Right renal cortex interstitium (tissue), 3 donors: ENCODE measurements at places on chromosomes 12 and 14.

GRCh38 chr12:18284386-18284785, 23.1 kb downstream of the PIK3C2G start:
- DNase-seq, result no peak

DNA sequence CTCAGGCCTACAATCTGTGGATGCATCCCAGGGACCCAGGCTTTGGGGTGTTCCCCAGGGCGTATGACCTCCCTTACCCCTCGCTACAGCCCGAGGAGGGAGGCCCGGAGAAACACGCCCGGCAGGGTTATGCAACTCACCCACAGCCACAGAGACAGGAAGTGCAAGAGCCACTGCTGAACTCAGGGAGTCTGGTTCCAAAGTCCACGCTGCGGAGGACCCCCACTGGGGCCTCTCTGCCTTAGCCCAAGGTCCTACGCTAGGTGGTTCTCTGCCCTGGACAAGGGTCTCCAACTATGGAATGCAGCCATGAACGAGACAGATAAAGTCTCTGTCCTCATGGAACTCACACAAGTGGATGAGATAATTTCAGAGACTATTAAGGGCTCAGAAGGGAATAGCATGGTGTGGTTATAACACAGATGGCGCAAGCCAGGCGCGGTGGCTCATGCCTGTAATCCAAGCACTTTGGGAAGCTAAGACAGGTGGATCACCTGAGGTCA, 11.3 kb downstream of the SCARB1 start:
- no peak for DNase-seq

DNA sequence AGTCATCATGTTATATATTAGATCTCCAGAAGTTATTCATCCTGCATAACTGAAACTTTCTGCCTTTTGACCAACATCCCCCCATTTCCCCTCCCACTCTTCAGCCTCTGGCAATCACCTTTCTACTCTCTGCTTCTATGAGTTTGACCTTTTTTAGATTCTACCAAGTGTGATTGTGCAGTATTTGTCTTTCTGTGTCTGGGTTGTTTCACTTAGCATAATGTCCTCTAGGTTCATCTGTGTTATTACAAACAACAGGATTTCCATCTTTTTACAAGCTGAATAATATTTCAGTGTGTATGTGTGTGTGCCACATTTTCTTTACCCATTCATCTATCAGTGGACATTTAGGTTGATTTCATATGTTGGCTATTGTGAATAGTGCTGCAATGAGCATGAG, 11.2 kb upstream of the WSCD2 start:
- no peak for DNase-seq

DNA sequence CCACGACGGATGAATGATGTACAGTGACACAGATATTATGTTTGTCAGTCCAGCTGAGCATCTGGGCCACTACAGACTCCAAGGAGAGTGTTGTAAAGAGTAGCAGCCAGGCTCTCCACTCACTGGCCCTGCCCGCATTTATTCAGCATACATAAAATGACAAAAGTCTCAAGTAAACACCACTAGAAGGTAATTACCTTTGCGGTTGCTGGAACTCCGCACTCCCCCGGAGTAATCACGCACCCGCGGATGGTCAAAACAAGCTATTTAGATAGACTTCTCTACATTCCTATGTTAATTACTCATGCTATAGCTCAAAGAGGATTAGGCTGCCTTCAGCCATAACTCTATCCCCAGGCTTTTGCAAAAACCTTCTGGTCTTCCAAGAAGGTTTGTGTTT, 18.8 kb upstream of the STRAP start:
- DNase-seq, result no peak

DNA sequence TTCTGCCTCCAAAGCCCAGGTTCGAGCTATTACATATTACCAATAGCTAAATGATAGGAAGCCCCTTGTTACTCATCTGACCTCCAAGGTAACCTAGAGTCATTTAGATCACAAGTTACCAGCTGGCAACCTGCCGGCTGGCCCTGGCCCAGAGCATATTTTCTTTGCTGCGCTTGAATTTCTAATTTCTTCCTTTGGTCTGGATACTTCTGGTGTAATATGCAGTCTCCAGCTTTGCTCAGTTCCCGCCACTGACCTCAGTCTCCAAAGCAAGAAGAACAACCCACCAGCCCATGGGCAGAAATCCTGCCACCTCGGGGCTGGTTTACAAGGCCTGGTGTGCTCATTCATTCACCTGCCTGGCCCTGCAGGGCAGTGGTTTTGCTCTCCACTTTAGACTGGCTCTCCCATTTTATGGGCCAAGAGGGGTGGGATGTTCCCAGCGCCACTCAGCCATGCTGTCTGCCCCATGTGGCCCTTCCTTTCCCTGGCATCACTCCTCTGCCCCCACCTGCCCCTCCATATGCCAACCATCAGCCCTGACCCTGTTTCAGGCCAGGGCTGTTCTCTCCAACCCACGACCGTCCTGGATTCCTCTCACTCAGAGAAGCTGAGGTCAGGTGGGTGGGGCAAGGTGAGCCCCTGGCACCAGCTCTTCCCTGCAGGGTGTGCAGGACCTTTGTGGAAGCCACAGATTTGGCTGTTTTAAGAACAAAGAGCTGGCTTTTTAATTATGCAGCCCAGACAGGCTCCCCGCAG, 76.0 kb downstream of the PRIMA1 start:
- no peak for DNase-seq

DNA sequence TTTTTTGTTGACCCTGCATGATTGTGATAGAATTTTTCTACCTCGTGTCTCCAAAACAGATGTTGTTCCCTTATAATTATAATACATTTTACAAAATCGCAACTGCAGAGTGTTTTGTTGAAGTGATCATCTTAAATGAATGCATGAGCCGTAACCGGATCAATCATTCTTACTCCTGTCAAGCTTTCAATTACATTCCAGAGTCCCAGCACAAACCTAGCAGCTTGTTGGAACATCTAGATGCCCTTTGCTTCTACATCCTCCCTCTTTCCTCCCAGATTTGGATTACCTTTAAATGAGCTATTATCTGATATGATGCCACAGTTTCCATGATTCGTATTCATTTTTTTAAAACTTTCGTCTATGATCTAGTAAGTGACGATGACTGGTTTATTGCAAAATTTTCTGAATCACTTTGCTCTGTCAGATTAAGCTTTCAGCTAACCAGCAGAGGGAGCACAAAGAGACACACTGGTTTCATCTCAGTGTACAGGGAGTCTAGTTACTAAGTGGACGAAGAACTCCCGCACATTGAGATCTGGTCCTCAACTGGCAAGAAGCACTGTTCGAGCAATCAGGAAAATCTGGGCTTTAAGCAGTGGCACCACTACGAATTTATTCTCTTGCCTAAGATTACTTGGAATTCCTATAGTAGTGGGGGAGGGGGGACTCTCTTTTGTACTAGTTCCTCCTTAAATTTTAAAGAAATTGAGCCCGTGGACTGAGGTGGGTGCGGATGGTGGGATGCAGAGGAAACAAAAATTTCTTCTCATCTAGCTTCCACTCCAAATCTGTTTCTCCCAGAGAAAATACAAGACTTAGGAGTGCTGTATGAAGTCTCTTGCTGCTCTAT, 40.9 kb downstream of the TSHR start:
- DNase-seq, result no peak

GRCh38 chr12:9792961-9793617, 32.4 kb upstream of the CD69 start:
- DNase-seq, result no peak

DNA sequence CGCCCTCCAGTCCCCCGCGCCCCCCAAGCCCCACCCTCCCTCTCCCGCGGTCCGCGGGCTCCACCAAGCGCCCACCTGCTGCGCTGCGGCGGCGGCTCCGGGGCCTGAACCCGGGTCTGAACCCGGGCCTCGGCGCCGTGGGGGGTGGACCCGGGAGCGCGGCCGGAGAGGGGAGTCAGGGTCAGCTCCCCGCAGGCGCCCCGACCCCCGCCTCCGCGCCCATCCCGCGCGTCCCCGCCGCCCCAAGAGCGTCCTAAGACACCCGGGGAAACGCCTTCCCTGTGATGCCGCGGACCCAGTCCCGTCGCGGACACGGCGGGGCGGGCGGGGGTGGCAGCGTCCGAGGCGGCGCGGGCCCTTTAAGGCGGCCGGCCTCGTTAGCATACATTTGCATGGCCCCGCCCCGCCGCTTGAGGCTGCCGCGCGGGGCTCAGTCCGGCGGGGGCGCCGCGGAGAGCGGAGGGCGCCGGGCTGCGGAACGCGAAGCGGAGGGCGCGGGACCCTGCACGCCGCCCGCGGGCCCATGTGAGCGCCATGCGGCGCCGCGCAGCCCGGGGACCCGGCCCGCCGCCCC, at the start of gene MMP17:
TSS of gene MMP17 (plus strand) at position 433 of the 574 bp plus-strand sequence. CDS start at position 535, 102 bp downstream.
- DNase-seq, result no peak

DNA sequence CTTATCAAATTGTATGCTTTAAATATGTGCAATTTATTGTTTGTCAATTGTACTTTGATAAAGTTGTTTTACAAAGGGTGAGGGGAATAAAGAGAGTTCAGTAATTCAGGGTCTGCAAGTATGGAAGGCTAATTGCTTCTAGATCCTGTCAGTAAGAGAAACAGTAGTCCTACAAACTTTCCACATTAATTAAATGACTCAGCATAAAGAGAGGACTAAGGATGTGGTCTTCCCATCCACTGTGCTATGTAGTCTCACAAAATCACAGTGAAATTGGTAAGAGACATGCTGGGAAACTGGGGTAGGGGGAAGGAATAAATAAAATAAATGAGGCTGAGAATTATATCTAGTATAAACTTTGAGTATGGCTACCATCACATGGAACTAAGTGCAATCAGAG, 130.2 kb upstream of the PKP2 start:
- no peak for DNase-seq

GRCh38 chr12:64097366-64098105, 124.6 kb downstream of the KICS2 start:
- no peak for DNase-seq

DNA sequence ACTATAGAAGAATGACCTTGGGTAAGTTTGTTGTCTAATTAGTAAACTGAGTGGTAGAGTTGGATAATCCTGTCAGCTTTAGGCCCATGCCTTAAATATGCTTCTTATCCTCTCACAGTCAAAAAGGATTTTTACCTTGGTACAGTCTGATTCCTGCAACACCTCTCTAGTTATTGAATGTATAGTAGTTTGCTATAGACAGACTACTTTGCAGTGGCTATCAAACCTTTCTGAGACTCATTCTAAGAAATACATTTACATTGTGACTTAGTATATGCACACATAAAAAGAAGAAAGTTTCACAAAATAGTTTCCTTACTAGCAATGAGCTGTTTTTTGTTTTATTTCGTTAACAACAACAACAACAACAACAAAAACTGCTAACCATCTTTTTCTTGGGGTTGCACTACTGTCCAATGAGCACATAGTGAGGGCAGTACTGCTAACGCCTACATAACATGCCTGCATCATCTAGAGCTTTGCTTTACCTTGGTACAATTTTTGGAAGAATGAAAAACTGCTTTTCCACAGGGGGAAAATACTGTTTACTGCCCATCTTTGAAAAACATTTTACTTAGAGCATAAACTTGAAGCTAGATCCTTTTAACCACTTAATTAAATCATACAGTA, 28.5 kb downstream of the WNK1 start:
- DNase-seq, result no peak

DNA sequence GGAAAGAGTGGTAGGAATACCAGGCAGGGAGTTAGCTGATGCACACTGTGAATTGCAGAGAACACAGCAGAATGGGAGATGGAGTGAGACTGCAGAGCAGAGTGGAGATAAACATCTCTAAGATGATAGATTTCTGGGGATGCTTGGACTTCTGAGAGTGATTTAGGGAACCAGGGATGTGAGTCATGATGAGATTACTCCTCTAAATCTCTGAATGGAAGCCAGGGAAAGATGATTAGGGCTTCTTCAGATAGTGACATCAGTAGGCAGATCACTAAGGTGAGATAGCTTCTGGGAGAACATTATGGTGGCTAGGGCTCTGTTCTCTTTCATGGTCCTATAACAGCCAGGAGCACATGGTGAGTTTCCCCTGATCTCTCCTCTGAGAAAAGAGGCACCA, 501.5 kb upstream of the USP15 start:
- DNase-seq, result no peak

- DNase-seq, result no peak
Observed at GRCh38 chr12:122980183-122981035, at the start of gene ARL6IP4. ARL6IP4 (plus strand) TSS chr12:122980681; CDS start chr12:122981140, 459 bp downstream.
